Hepatocyte (in vitro differentiated cells): ENCODE measurements at places on chromosomes 5 and 9. TPM values are rescaled to one million over a fixed set of nuclear protein-coding genes. Genes with fewer than 3 reads are reported as not detected.

DNA sequence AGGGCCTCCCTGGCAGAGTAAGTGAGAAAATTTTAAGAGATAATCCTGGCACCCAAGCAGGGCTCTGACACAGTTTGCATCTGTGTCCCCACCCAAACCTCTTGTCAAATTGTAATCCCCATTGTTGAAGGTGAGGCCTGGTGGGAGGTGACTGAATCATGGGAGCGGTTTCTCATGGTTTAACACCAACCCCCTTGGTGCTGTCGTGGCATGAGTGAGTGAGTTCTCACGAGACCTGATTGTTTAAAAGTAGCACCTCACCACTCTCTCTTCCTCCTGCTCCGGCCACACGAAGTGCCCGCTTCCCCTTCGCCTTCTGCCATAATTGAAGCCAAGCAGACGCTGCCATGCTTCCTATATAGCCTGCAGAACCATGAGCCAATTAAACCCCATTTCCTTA, 80.1 kb downstream of the FBXW11 start:
- DNase-seq, result no peak

DNA sequence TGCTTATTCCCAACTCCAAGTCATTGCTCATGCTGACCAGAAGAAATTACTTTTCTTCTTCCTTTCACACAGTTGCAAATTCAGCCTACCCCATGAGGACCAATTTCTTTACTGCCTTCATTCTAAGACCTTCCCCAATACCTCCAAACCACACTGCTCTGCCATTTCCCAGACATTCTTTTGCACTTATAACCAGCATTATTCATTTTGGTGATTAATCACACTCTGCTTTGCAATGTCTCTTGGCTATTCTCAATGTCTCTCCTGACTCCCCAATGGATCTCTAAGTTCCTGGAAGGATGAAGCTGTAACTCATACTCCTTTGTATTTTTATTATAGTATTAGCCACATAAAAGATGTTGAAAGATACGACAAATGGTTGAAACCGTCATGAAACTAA, 105.7 kb upstream of the RANBP3L start:
- no peak for DNase-seq

DNA sequence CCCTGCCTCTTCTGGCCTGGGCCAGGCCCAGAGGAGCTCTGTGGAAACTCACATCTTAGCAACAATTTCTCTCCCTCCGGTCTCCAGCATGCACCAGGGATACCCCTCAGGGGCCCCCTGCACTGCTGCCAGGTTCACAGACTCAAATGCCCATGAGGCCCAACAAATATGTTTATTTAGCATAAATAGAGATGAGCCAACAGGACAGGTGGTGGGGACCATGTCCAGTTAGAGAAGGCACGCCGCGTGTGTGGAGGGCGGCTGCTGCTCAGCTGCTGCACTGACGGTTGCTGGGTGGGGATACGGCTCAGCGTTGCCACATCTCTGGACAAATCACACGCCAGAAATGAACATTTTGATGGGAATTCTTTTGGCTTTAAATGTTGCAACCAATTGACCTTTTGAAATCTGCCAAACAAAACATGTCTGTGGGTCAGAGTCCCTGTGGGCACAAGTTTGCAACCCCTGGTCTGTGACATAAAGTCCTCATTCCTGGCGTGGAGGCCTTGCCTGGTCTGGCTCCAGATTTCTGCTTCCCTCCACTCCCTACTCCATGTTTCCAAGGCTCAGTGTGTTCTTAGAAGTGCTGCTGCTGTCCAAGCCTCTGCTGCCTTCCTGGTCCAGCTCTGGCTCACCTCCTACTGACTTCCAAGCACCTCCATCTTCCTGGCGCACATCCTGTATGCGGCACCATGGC, 88.9 kb downstream of the AMBP start:
- no peak for DNase-seq

DNA sequence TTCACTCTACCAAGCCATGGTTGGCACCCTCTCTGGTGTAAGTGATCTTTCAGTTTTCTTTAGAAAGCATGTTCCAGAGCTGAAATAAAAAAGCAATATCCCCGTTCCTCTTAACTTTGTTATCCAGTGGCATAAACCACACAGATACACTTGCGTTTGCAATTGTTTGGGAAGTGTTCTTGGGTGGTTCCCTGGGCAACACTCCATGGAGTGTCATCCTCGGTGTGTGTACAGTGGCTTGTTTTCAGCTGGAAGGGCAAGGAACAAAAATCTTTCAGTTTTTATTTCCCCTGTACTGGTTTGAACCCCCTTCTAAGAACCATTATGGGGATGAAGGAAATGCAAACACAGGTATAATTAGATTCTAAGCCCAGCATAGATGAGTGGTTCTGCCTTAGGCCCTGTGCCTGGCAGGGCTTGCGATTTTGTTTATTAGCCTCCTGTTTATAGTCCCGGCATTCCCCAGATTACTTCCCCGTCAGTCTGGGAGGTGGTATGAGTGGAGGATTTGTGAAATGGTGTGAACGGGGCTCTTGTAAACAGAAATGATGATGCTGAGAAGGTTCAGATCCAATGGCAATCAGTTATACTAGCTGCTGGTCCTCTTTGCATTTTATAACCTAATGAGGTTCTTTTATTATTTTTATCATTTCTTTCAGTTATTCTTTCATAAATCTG, 76.0 kb upstream of the CD180 start:
- DNase-seq, result no peak

- DNase-seq, result no peak
Measured at GRCh38 chr9:121660876-121661275, 9.4 kb downstream of the DAB2IP start.

- DNase-seq, result peak; percentile 86
Measured at GRCh38 chr9:112119225-112120029, 55.7 kb downstream of the SUSD1 start.

GRCh38 chr5:142317173-142317572, 7.6 kb downstream of the SPRY4 start:
- no peak for DNase-seq

DNA sequence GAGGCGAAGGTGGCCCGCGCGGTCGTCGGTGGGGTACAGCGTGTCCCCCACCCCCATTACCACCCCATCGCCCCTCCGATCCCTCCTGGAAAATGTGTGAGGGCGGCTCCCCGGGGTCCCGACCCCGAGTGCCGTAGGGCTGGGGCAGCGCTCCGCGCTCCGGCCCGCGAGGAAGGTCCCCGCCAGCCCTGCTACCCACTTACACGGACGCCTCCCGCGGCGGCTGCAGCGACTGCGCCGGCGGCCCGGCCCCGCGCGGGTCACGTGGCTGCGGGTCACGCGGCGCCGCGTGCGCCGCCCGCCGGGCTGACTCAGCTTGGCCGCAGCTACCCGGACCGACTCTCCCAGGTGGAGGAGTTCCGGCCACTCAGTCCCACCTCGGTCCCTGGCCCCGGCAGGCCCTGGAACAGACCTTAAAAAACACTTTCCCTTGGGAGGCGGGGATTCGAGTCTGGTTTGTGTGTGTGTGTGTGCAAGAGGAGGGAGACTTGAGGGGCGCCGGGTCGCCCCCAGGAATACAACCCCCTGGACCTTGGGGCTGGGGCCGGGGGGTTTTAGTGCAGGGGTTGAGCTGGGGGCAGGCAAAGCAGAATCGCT, at the start of gene GNPDA1:
GNPDA1 (minus strand) TSS at position 236 of the 597 bp plus-strand sequence. CDS start 992 bp downstream, outside the sequence.
- DNase-seq, result peak; percentile 94

DNA sequence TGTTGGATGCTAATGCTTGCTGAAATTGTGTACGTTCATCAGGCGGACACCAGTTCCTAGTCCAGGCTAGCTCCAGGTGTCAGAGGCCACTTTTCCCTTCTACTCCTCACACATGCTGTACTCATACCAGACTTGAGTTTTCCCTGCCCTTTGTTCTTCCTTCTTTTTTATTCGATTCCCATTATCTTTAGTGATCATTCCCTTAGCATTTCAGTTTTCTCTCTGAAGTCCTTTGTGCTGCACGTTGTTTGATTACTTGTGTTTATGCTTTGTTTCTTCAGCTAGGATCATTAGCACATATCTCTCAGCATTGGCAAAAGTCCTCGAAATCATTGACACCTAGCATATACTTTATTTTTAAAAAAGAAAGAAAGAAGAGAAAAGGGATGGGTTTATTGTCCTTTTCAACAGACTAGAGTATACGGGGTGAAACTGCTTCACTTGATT, 409 bp upstream of the COX7C start:
- no peak for DNase-seq

- DNase-seq, result peak; percentile 89
Measured at GRCh38 chr9:113682297-113682771, 193.8 kb upstream of the ZNF618 start.

DNA sequence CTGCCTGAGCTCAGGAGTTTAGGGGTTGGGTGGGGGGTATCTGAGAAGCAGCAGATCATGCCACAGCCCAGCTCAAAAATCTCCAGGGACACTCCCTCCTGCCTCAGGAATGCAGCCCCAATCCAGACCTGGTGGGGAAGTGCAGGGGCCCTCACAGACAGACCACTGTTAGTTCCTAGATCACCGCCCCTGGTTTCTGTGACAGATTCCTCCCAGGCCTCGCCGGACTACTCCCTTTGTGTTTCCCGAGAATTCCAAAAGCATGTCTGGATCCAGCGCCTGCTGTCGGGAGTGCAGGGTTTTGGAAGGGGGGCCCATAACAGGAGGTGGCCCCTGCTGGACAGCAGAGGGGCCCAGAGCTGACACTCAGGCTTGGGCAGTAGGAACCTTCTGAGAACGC, 74.5 kb downstream of the CTSL start:
- no peak for DNase-seq

DNA sequence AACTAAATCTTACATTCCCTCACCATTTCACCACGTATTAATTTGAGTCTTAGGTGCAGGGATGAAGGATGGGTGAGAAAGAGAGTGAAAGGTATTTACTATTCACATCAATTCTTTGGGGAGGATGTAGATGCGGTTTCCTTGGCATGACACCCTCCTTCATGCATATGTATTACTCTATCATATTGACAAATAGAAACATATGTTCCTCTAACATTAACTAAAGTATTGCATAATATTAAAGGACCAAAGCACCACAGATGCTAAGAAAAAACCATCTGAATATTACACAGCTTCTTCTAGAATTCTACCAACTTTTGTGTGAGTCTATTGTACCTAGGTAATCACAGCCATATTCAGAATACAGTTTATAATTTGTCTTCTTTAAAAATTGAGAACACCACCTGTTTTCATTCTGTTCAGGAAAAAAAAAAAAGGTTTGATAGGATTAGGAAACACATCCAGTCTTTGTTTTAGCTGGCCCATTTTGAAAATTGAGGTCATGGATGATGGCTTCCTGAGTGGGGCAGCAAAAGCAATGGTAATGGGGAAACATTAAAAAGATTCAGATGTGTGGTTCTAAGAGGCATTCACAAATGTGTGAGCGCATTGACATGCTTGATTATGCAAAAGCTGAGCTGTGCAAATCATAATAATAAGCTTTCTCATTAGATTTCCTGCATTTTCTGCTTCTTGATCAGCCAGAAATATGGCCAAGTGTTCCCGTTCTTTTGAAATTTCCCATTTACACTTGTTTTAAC, 1011.5 kb upstream of the NUDT12 start:
- DNase-seq, result no peak

GRCh38 chr5:159031513-159031912, 68.2 kb downstream of the EBF1 start:
- no peak for DNase-seq

DNA sequence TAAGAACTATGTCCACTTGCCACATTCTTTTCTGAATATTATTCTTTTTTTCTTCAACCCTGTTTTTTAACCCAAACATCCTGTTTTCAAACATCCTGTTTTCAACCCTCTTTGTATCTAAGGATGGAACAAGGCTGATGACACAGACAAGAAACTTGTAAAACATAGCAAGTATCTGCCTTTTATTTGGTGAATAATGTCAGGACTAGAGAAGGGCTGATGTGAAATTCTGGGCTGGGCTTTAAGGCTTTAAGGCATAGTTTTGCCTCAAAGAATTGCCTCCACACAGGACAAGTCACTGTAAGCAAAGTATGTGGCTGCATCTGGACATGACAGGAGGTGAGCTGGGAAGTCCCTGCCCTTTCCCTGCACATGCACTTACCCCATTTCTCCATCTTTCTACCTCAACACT, 42.5 kb upstream of the RIC1 start:
- no peak for DNase-seq

- no peak for DNase-seq
Measured at GRCh38 chr5:125550274-125550673, 803.8 kb upstream of the ZNF608 start.

GRCh38 chr5:39208471-39208870, 10.9 kb downstream of the FYB1 start:
- no peak for DNase-seq

DNA sequence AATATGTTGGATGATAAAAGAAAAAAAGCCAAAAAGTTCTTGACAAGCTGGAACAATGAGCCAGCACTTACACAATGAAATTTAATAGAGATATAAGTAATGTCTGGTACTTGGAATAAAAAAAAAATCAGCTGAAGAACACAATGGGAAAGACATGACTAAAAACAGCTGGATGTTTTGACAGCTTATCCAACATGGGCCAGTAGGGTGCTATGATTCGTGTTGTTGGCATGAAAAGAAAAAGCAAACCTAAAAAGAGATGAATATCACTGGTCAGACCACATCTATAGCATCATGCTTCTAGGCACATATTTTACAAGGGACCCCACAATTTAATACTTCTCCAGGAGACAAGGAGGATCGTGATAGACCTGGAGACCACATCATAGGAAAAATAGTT, 175.3 kb downstream of the ARL15 start:
- no peak for DNase-seq

DNA sequence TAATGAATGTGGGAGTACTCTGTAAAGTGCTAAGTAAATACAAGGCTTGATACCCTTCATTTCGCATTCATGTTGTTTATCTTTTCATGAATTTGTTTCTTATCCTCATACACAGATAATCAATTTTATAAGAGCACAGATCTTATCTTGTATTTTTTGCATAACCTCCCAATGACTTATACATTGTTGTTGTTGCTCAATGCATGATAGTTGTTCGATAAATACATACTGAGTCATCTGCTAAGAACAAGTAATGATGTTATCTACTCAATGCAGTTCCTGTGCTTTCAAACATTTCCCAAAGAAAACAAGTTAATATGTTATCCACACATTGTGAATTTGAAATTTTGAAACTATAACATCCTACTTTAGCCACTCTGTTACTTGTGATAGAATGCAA, 60.7 kb downstream of the TAF11L14 start:
- no peak for DNase-seq

- no peak for DNase-seq
Measured at GRCh38 chr5:96214442-96215197, 218.4 kb downstream of the PCSK1 start.

GRCh38 chr5:97297704-97298091, 114.7 kb upstream of the RIOK2 start:
- no peak for DNase-seq

Gene CER1
- not detected in 2 replicates for polyA plus RNA-seq

Gene CEL
- polyA plus RNA-seq, result 5.9 and 6.6 TPM in 2 replicates

Gene FCN1
- not detected in 2 replicates for polyA plus RNA-seq

Gene MAMDC2
- 0.65 and 1.1 TPM in 2 replicates for polyA plus RNA-seq

Gene PCDHA9
- polyA plus RNA-seq, result 0.57 and 0.90 TPM in 2 replicates

Gene KIAA1191
- polyA plus RNA-seq, result 96.8 and 110 TPM in 2 replicates

Gene ASPN
- polyA plus RNA-seq, result 12.5 and 14.0 TPM in 2 replicates

Gene CSNK1A1
- 102 and 106 TPM in 2 replicates for polyA plus RNA-seq

Gene TLR4
- 0.33 and 0.90 TPM in 2 replicates for polyA plus RNA-seq
